Stimulated activated CD8-positive, alpha-beta memory T cell treated with anti-CD3 and anti-CD28 coated beads, Interleukin-4, amount 100 ng/mL, for 1 hour (primary cell): ENCODE measurements at places on chromosomes 4 and X.

GRCh38 chr4:101236097-101236496 lies 111.2 kb downstream of the PPP3CA start:
- no peak for DNase-seq

DNA sequence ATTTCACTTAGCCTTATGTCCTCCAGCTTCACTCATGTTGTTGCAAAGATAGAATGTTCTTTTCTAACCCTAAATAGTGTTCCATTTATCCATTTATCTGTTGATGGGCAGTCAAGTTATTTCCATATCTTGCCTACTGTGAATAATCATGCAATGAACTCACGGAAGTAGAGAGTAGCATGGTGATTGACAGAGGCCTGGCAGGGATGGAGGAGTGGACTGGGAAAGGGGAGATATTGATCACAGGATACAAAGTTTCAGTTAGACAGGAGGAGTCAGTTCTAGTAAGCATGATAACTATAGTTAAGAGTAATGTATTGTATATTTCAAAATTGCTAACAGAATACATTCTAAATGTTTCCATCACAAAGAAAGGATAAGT lies 10.3 kb upstream of the CLNK start:
- no peak for DNase-seq

DNA sequence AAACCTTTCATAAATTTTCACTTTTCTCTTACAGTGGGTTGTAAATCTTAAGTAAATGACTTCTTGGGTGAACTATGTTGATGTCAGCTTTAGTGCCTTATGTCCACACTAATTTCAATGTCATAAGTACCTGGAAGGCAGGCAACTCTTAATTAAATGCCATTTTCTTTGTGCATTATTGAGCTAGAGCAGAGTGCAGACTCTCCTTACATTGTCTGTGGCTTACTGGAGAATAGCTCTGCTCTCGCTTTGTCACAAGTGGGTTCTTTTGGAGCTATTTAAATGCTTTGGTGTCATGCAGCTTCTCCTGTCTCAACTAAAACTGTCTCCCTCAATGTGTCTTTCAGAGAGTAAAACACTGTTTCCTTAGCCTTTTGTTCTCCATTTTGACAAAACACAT lies 411.6 kb downstream of the STIM2 start:
- DNase-seq: no peak

DNA sequence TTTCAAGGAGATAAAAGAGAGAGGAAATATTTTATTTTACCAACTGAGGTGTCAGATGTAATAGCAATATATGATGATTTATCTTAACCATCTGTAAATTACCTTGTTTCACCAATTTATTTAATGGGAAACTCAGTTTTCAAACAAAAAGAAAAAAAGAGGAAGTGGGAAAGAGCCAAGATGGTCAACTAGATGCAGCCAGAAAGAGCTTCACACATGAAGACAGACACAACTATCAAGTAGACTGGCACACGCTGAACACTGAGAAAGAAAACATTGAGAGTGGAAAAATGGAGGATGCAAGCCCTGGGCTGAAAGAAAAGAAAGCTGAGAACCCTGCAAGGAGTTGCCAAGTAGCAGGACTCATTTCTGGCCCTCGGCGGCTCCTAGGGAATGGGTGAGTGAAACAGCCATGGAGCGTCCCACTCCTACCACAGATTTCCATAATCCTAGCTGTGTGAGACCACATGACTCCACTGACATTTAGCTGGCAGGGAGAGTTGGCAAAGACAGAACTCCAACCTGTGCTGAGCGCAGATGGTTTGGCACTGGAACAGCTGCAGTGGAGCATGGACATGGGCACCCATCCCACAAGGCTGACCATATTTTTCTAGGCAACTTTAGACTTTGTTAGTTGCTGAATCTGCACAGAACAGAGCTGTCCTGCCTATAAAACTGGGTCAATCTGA lies 409.3 kb downstream of the FAM47B start:
- no peak for DNase-seq

GRCh38 chr4:72909461-72909860 lies 160.1 kb downstream of the COX18 start:
- DNase-seq: no peak

DNA sequence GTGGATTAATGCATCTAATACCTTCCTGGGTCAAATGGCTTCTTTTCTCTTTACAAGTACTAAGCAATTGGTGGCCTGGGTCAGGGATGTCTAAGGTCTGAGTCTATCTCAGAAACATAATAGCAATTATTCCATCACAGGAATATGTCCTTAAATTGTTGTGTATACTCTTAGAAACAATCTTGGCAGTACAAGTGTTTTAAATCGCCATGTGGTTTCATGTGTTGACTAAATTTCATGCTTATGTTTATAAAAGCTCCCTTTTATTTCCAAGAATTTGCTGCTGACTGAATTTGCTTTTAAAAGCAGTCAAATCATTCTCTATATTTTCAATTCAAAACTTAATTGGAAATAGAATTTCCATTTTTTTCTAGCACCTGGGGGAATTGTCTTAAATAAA lies 125.3 kb upstream of the PACRGL start:
- DNase-seq: no peak

GRCh38 chr4:7782783-7783182 lies 156.9 kb downstream of the AFAP1 start:
- no peak for DNase-seq
